ENCODE measurements at places on chromosomes 1 and 21. TPM values are rescaled to one million over a fixed set of nuclear protein-coding genes. Genes with fewer than 3 reads are reported as not detected.

Gene ZSWIM5
- polyA plus RNA-seq: 6.8 TPM

DNA sequence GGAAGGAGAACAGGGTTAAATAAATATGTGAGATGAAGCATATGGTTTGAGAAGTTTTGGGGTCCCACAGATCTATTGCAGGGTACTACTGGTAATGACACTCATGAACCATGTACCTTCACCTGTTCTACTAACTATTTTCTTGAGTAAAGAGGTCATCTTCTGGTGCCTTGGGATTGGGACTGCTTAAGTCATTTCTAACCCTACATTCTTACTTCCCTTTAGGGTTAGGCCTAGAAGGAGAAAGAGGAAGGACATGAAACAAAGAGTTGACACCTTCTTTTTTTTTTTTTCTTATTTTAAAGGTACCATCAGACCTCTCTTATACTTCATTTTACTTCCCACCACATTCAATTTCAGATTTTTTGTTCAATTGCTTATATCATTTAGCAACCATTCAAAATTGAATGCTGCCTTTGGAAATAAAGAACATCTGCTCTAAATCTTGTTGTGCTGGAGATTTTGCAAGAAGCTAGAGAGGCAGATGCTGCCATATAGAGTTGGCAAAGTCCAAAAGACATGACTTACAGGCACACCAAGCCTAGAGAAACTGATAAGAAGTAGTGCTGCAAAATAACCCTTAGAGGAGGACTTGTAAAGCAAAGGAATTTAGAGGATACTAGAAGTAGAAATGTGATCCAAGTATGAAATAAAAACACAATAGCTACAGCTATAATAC is 374.4 kb upstream of the ST6GALNAC5 start:
- DNase-seq: no peak

DNA sequence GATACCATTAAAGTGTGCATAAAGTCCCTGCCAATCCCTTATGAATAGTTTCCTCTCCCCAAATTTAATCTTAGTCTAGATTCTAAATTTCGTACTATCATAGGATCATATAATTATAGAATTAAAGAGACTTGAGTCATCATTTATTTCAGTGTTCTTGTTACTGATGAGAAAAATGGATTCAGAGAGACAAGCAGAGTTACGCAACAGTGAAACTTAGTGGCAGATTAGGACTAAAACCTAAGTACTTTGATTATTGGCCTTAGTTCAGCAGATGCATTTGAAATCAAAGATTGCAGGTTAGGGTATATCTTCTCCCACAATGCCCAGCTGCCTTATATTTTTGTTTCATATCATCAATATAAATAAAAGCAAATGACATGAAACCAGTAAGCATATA is 843 bp upstream of the KRTAP19-7 start:
- DNase-seq: no peak

DNA sequence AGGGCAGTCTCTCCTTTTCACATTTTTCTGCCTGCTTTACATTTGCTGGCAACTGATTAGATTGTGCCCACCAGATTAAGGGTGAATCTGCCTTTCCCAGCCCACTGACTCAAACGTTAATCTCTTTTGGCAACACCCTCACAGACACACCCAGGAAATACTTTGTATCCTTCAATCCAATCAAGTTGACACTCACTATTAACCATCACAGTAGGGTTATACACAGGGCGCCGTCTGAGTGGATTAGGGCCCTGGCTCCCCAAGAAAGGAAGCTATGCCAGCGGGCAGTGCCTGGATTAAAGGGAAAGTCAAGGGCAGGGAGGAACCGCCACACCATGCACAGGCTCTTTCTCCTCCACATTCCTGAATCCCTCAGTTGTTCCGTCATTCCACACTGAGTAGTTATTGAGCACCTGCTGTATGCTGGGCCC is 56.2 kb downstream of the EVA1C start:
- DNase-seq: no peak

Gene GRIK3
- 3.0 TPM for polyA plus RNA-seq

Gene MYOM3
- 27.1 TPM for polyA plus RNA-seq

- DNase-seq: no peak
Observed at GRCh38 chr1:6868660-6869380, 83.6 kb downstream of the CAMTA1 start.

DNA sequence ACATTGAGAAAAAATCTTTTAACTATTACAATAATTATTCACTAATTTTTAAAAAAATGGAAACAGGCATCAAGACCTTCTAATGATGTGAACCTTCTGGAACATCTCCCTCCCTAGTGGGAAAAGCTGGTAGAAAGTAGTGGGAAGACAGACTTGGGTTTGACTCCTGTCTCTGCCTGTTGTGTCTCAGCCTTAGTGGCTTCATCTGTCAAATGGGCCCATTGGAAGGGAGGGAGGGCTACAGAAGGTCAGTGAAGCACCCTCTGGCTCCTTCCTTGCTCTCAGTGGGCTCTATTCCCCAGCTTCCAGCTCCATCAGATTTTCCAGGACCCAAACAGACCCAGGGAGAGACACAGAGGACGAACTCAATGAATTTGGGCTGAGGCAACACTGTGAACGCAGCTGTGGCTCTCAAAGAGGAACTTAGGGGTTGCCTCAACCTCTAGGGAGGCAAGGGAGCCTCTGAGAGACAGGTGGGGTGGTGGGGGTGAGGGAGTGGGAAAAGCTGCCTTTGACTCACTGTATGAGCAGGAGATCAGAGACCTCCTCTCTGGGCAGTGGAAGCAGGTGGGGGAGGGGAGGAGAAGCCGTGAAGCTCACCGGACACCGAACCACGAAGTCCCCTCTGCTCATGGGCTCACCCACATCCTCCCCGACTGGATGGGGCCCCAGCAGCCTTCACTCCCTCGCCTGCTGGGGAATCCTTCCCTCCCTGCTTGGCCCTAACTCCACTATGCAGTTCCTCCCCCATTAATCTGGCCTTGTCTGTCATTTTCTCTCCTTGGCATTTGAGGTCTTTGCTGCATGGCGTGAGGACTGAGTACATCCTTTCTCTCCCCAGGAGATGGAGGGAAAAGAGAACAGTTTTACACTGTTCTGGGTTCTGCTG is 4.5 kb downstream of the CNR2 start:
- DNase-seq: no peak

Gene TMEM82
- polyA plus RNA-seq: 3.5 TPM

GRCh38 chr1:9558271-9558945 is 19.1 kb downstream of the SLC25A33 start:
- DNase-seq: no peak

Gene CHODL
- polyA plus RNA-seq: 38.5 TPM

DNA sequence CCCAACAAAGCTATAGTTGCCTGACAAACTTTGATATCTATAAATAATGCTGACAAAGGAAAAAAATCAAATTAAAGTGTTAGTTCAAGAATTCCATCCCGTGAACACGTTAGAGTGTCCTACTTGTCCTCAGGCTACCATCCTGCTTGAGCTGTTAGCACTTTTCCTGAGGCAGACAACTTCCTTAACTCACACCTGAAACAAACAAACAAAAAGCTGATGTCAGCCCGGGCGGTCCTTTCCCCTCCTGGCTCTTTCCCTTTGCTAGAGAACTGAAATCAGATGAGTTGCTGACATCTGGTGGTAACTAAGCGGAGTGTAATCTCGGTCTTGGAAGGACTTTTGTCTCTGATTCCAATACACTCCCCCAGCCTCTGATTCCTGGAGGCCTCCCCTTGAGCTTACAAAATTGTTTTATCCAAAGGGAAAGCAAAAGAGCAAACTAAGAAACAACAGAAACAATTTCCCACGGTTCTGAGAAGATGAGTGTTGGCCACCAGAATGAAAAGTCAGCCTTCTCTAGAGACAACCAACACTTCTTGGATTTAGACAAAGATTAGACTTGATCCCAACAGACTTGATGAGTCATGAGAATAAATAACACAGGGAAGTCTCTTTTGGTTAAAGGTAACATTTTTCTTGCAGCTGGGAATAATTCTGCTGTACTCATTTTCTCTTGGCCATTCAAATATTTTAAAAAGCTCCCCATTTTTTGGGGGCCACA is 135.4 kb downstream of the PROX1 start:
- peak; percentile 57 for DNase-seq

DNA sequence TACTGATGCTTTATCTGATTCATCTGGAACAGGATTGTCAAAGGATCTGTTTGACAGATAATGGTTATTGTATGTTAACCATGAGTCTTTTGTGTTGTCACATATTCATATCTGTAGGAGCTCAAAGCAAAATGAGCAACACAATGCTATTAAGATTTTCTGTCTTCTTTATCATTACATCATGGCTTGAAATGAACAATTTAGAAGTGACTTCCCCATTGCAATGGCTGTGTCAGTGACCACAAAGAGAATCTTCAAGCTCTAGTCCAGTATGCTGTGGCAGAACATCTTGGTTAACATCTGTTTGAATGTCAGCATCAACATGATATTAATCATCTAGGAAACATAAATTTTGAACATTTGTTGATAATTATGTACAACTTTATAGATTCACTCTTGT is 1148.5 kb downstream of the PLA2G4A start:
- DNase-seq: no peak

Gene RASAL2
- polyA plus RNA-seq: 19.3 TPM

DNA sequence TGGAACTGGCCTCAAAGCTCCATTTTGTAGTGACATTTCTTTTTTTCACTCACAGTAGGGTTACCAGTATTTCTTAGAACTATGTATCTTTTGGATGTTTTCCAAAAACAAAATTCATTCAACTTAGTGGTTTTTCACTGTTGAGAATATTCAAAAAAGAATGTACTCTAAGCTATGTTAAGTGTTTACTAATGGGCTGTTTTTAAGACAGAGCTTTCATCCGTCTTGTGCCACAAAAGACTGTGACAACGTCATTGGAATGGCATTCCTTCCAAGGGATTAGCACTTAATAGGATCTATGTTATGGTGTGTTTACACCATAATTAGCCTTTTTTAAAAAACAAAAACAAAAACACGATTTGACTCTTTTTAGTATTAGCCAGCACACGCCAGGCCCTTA is 66.8 kb downstream of the TTC3 start:
- no peak for DNase-seq

Gene CAPN9
- polyA plus RNA-seq: 2.5 TPM

Gene C4BPA
- polyA plus RNA-seq: 0.66 TPM

GRCh38 chr21:43034101-43034500 is 41.5 kb downstream of the CBS start:
- no peak for DNase-seq

DNA sequence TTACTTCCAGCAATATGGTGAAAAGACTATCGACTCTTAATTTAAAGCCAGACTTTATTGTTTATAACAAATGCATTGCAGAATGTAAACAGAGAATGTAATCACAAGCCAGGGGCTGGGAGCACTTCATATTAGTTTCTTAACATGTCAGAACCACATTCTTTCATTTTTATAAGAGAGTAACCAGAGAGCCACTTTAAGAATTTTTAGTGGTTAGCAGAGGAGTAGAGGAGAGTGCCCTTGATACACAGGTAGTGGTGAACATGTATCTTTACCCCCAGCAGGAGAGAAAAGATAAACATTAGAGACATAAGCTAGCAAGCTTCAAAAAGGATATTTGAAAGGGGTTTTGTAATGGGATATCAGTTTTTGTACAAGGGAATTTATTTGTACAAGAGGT is 11.1 kb downstream of the AMY2B start:
- DNase-seq: no peak

Gene OLFML3
- polyA plus RNA-seq: 167 TPM

DNA sequence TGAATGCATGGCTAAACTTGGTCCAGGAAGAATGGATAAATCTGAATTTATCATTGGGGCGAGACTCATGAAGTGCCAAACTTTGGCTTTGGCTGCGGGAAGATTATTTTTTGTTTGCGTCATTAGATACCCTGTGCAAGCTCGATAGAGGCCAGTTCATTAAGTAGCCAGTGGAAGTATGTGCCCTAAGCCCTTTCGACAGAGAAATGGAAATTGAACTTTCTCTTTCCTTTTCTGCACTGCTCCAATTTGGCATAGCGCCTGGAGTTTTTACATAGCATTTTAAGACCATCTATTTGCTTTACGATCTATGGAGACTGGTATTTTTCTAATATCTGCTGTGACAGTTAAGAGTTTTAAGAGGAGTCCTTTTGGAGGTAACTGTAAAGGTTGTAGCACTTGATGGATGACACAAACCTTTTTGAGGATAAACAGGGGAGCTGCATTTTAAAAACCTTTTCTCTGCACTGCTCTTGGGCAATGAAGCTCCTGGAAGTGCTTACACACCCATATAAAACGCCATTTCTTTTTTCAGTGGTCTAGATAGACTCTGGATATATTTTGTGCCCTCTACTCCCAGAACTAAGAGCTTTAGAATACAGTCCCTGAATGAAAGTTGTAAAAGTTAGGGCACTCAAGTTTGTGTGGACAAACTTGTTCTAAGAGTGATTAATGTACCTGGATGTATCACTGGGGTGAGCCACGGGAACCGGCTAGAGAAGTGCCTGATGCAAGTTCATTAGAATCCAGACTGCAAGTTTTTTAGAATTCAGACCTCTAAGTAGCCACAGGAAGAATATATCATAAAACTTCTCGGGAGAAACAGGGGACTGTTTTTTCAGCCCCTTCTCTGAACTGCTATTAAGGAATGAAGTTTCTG is 41.3 kb upstream of the CFHR3 start:
- no peak for DNase-seq

GRCh38 chr1:175287377-175287776 is 94.8 kb upstream of the KIAA0040 start:
- no peak for DNase-seq

GRCh38 chr1:69738458-69739250 is 170.9 kb downstream of the LRRC7 start:
- DNase-seq: no peak

DNA sequence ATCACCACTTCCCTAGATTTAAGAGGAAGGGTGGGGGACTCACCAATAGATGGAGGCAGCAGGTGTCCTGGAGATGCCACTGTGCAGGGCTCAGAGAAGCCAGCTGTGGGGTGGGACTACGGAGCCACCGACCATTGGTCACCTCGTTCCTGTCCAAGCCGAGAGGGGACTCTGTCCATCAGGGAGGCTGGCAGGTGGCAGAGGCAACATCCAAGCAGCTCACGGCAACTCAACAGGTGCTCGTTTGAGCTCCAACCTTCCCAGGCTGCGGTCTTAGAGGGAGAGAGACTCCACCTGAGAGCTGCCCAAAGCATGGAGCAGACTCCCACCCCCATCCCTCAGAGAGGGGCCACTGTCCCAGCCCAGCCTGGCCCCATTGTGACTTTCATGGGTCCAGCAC is 71.4 kb downstream of the IGSF21 start:
- DNase-seq: no peak

GRCh38 chr1:187641463-187641862 is 812.7 kb downstream of the PLA2G4A start:
- DNase-seq: no peak

DNA sequence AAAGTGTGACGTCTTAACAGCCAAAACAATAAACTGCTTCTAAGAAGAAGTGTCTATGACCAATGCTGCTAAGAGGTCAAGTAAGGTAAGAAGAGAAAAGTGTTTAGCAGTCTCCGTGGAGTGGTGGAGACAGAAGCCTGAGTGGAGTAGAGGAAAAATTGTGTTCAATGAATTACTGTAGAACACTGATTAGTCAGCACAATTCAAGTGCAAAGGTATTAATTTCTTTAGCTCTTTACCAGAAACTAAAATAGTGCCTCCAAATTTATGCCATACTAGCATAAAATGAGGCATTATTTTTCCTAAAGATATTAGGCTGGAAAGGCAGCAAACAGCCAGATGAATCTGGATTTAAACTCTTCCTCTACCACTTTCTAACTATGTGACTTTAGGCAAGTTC is 56.1 kb downstream of the PIK3R3 start:
- no peak for DNase-seq

GRCh38 chr21:27213303-27213702 is 246.4 kb upstream of the ADAMTS5 start:
- no peak for DNase-seq
